ENCODE measurements at places on chromosomes 7 and 10.

DNA sequence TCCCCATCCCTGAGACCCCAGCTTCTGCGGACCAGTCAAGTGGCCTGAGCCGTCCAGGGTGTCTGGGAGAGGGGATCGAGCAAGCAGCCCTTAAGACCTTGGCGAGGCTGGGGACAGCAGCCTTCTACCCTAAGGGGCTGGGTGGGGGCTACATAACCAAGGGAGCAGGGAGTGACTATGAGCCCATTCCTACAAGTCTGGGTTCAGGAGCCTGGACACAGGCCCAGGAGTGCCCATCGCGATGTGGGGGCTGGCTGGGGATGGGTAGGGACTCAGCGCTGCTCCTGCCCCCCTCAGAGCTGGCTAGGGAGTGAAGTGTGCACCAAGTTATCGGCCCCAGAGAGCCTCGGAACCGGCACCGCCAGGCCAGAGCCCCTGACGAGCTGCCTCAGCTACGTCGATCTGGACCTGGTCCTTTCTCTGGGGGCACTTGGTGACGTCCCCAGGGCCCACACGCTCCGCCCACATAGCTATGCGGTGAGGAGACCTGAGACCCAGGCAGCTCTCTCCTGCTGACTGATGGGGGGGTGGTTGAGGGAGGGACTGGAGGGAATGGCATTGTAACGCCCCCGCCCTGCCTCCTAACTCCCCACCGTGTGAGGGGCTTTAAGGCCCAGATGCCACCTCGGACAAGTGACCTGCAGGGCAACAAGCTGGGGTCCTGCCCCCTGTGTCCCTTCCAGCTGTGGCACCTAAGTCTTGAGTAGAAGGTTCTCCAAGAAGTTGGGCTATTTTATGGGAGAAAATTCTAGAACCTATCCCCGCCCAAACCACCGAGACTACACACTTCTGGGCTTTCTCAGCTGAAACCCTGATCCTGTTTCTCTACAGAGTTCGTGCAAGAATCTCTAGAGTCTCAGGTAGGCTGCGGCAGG is 2.5 kb downstream of the SAP25 start:
- DNase-seq, result no peak

DNA sequence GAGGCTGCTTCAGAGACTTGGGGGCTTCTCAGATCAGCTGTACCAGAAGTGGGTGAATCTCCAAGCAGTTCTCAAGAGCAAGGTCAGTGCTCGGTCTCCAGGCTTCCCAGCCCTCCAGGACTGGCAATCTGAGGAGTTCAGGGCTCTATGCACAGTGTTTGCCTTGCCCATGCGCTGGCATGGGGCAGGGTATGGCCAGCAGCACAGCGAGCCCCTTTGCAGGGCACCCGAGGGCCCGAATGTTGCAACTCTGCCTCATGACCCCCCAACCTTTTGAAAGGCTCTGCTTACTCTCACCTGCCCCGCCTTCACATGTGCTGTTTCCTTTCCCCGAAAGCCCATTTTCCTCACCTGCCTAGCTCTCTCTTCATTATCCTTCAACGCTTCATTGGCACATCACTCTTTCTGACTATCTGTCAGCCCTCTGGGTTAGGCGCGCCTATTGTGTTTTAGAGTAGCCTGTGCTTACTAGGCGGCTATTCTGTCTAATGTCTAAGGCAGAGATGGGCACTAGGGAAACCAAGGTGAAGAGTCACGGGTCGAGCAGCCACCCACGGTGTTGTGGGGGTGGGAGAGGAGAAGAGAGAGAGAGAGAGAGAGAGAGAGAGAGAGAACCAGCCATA is 83.6 kb downstream of the WDFY4 start:
- no peak for DNase-seq

- DNase-seq, result no peak
These were observed 534.8 kb downstream of the AUTS2 start for GRCh38 chr7:70132852-70133690.

- DNase-seq, result peak; percentile 68
These were observed 221.0 kb downstream of the PHTF2 start for GRCh38 chr7:78019447-78020135.

- no peak for DNase-seq
These were observed 6.9 kb downstream of the IFIT1B start for GRCh38 chr10:89384474-89385340.

- no peak for DNase-seq
These were observed 93.5 kb downstream of the AKAP9 start for GRCh38 chr7:92034116-92034515.

GRCh38 chr7:32204361-32205018 is 134.3 kb upstream of the PDE1C start:
- DNase-seq, result no peak

DNA sequence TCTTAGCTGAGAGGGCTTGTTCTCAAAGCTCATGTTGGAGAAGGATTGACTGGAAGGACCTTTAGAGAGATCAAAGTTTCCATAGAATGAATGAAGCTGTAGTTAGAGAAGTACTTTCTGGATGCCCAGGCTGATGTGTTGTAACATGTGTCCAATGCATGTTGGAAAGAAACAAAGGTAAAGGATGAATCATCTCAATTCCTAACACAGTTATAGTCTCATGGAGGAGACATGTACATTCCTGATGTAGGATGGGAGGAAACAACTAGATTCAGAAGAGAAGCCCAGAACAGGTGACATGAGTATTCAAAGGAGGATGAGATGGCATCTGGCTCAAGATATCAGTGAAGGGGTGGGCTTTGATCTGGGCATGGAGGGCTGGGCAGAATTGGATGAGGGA is 152.7 kb downstream of the SH2D4B start:
- DNase-seq, result no peak

DNA sequence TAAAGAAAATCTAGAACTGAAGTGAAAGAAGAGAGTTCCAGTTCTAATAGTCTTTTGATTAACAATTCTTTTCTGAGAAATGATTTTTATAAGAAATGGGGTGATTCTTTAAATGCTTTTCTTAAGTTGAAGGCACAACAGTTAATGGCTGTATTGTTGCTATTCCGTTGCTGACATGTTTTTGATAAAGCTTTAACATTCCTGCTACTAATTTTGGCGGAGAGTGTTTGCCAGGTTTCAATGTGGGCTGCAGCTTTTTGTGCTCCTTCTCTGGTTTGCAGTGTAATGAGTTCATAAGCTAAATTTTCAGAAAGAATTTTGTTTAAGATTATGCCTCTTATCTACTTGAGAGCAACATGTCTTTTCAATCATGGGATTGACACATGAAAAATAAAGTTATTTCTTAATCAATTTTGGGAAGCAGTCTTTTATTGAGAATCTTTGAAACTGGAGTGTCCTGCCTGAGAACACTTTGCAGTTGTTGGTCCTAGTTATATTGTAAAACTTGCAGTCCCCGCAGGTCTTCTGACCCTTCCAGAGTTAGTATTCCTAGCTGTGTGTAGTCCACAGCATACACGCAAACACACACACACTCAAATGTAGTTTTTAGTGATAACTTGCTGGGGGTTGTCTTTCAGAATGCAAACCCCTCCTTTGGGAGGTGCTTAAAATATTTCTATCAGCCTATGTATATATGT is 56.7 kb downstream of the COL17A1 start:
- no peak for DNase-seq

DNA sequence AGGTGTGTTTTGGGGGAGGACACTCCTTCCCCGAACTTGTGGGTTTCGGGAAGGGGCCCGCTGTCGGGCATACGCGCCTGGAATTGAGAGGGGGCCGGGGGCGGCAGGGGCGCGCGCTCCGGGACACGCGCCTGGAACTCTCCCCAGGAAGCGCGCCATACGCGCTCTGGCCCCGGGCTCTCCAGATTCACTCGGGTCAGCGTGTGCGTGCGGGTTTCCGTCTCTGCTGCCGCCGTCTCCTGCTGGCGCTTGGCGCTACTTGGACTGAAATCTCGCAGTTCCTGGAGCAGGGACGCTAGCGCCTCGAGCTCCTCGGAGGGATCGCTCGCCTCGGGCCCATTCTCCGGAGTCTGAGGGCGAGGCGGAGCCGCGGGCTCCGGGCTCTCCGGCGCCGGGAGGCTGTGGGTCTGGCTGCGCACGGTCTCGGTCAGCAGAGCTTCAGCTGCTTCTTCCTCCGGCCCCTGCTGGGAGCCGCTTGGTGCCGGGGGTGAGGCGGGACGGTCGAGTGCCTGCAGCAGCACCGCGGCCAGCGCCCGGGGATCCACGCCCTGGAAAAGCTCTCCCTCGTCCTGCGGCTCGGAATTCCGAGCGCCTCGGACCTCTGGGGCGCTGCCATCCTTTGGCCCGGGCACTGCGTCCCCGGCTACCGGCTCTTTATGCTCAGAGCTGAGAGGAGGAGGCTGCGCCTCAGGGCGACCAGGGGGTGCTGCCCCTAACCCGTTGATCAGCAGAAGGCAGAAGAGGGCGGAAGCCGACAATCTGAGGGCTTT is 1.1 kb downstream of the VGF start:
- no peak for DNase-seq

- DNase-seq, result no peak
These were observed 14.9 kb downstream of the BZW2 start for GRCh38 chr7:16660702-16661464.

DNA sequence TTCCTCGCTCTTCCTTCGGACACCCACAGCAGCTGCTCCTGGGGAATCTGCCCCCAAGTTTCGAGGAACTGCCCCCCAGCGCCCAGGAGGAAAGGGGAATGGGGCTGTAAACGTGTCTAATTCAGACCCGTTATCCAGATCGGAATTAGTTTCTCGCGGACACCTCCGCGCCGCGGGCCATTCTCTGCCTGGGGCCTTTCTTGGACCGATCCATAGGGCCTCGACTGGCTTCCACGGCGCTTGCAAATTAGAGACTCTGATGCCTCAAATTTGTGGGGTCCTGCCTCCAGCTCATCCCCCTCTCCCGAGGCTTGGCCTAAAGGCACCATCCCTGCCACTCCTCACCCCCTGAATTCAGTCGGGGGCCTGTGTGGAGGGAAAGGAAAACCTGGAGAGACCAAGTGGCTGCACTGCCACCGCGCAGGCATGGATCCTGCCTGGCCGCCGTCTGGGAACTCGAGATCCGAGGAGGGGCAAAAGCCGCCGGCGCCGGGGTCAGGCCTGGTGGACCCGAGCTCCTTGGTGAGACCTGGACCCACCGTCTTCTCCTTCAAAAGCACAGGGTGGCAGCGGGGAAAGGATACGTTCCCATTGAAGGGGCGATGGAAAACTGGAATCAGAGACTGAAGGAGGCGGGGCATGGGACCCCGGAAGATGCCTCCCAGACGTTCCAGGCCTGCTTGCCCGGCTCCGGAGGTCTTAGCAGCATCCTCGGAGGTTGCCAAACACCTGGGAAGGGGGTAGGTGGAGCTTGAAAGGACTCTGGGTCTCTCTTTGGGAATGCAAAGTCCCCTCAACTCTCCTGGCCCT is 13.7 kb downstream of the LBX1 start:
- DNase-seq, result no peak

- DNase-seq, result no peak
These were observed 36.4 kb upstream of the ASL start for GRCh38 chr7:66039094-66039670.

DNA sequence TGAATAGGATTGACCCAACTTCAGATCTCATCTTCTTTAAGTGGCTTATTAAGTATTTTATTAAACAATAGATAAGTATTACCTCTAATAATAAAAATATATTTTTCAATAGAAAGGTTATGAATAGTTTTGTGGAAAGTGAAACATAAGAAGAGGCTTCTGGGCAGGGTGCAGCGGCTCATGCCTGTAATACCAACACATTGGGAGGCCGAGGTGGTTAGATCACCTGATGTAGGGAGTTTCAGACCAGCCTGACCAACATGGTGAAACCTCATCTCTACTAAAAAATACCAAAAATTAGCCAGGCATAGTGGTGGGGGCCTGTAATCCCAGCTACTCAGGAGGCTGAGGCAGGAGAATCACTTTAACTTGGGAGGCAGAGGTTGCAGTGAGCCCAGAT is 26.5 kb downstream of the GPR85 start:
- DNase-seq, result no peak

All from D721Med (cell line).